ENCODE measurements at places on chromosomes 3 and 15. TPM values are rescaled to one million over a fixed set of nuclear protein-coding genes. Genes with fewer than 3 reads are reported as not detected.

The NLGN1 gene
- polyA plus RNA-seq: not detected

The ANXA2 gene
- polyA plus RNA-seq: 1,129 TPM

The SOX14 gene
- not detected for polyA plus RNA-seq

The SLC28A2 gene
- polyA plus RNA-seq: 36.0 TPM

The GOLGA8G gene
- not detected for polyA plus RNA-seq

The NOX5 gene
- not detected for polyA plus RNA-seq

The SI gene
- polyA plus RNA-seq: 551 TPM

The ITGA11 gene
- 0.48 TPM for polyA plus RNA-seq

The DNAH12 gene
- polyA plus RNA-seq: 0.10 TPM

The RPL39L gene
- 2.7 TPM for polyA plus RNA-seq

The WDR73 gene
- polyA plus RNA-seq: 29.4 TPM

The TRH gene
- polyA plus RNA-seq: 0.04 TPM

The HYAL1 gene
- 4.5 TPM for polyA plus RNA-seq

The SNTN gene
- 0.09 TPM for polyA plus RNA-seq

The IQCF2 gene
- not detected for polyA plus RNA-seq

The GHRL gene
- polyA plus RNA-seq: 18.2 TPM

The AMT gene
- polyA plus RNA-seq: 15.4 TPM

The CLRN1 gene
- polyA plus RNA-seq: 4.5 TPM

The ZNF620 gene
- polyA plus RNA-seq: 8.4 TPM

The ISL2 gene
- 0.54 TPM for polyA plus RNA-seq

The SCAANT1 gene
- polyA plus RNA-seq: not detected

The CHCHD6 gene
- polyA plus RNA-seq: 5.7 TPM

The RTP1 gene
- not detected for polyA plus RNA-seq

The MINAR1 gene
- 0.16 TPM for polyA plus RNA-seq

The KIF15 gene
- 9.4 TPM for polyA plus RNA-seq

The UBXN7 gene
- 8.8 TPM for polyA plus RNA-seq

The ZNF80 gene
- polyA plus RNA-seq: 0.01 TPM

The SLC15A2 gene
- 1.1 TPM for polyA plus RNA-seq

The ARPIN gene
- 11.9 TPM for polyA plus RNA-seq

The CACNA2D3 gene
- not detected for polyA plus RNA-seq

The RPP14 gene
- 18.6 TPM for polyA plus RNA-seq

The LAMB2 gene
- polyA plus RNA-seq: 179 TPM

The ZPLD1 gene
- polyA plus RNA-seq: 0.03 TPM

The GUCA1C gene
- not detected for polyA plus RNA-seq

The MST1R gene
- polyA plus RNA-seq: 50.3 TPM

The EFHB gene
- polyA plus RNA-seq: not detected

The SLC30A4 gene
- polyA plus RNA-seq: 12.4 TPM
